ENCODE measurements at places on chromosomes 2 and 18.

GRCh38 chr2:48205137-48205798 is 299.0 kb upstream of the FBXO11 start:
- no peak for DNase-seq

GRCh38 chr2:142815375-142815774 is 62.1 kb upstream of the KYNU start:
- DNase-seq = no peak

GRCh38 chr2:83661711-83662110 is 797.4 kb downstream of the SUCLG1 start:
- DNase-seq = no peak

DNA sequence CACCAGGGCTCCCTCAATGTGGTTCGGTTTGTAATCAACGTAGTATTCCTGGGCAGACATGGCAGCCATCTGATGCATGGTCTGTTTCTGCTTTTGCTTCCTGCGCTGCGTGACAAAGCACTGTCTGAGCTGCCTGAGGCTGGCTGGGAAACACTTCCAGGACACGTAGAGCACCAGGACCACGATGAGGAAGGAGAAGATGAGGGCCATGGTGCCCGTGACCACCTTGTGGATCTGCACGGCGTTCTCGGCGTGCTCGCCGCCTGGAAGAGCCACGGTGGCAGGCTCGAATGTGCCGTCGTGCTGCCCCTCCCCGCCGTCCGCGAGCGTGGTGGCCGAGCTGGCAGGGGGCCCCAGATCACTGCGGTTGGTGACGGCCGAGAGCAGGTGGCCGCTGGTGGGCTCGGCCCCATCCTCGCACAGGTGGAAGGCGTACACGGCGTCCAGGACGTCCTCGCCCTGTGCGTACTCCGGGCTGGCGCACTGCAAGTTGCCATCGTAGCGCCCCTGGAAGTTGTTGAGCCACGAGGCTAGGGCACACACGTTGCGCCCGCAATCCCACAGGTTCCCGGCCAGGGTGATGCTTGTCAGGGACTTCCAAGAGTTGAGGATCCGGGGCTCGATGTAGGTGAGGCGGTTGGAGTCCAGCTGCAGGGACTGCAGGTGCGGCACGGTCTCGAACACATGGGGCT is 2.1 kb downstream of the LRRTM1 start:
- no peak for DNase-seq

- DNase-seq = no peak
Measured at GRCh38 chr2:40564184-40564583, 112.3 kb upstream of the SLC8A1 start.

- no peak for DNase-seq
Measured at GRCh38 chr2:147086715-147087114, 758.1 kb upstream of the ACVR2A start.

- no peak for DNase-seq
Measured at GRCh38 chr18:40860189-40860588, 1094.8 kb upstream of the PIK3C3 start.

DNA sequence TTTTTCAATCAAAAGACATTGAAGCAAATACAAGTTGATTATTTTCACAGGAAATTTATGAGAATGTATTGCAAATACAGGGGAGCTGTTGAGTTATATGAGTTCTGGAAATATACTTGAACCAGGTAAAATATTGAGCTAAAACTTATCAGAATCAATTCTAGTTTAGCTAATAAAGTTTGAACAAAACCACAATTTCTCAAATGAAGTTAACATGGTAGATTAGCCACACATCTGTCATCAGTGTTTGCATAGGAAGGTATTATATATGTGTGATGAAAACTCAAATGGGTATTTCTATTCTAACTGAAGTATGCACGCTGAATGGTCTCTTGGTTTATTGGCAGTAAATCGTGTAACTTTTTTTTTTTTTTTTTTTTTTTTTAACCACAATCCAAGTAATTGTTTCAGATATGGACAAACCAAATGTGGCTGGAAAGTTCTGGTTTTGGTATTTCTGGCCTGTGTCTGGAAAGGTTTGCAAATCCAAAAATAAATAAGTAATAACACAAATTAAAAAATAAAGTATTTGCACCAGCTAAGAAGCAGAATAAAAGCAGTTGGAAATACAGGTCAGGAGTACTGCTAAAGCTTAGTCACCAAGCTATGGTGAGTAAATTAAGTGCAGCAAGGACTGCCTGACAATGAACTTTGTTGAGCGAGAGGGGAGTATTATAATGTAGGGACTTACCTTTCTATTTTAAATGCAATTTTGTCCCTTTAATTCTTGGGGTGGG is 479.1 kb upstream of the FANCL start:
- no peak for DNase-seq

DNA sequence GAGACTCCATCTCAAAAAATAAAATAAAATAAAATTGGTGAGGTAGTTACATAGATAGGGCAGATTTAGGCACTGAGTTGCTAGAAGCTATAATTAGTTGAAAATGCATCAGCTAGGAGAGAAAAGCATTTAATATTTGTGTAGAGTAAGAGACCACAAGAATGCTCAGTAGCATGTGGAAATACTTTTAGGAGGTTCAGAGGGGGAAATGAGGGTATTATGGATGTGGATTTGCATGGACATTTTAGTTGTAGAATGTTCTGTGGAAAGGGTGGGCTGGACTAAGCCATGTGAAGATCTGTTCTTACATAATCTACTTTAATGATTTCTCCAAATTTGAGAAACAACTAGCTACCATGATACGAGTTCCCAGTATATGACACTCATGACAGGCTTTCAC is 95.5 kb downstream of the ATP9B start:
- DNase-seq = no peak

DNA sequence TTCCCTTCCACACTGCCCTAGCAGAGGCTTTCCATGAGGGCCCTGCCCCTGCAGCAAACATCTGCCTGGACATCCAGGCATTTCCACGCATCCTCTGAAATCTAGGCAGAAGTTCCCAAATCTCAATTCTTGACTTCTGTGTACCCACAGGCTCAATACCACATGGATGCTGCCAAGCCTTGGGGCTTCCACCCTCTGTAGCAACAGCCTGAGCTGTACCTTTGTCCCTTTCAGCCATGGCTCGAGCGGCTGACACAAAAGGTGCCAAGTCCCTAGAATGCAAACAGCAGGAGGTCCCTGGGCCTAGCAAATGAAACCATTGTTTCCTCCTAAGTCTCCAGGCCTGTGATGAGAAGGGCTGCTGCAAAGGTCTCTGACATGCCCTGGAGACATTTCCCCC is 744.5 kb upstream of the LINC00305 start:
- no peak for DNase-seq

DNA sequence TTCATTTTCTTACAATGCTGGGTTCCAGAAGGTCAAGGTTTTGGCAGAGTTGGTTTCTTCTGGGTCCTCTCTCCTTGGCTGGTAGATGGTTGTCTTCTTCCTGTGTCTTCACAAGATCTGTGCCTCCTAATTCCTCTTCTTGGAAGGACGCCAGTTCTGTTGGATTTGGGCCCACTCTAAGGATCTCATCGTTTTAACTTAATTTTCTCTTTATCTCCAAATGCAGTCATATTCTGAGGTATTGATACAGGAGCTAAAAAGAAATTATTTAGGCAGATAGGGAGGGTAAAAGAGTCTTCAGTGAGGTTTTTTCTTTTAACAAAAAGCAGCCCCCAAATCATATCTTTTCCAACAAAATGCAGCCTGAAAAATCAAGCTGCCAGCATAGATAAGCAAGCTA is 998.4 kb downstream of the SOCS6 start:
- DNase-seq = no peak

DNA sequence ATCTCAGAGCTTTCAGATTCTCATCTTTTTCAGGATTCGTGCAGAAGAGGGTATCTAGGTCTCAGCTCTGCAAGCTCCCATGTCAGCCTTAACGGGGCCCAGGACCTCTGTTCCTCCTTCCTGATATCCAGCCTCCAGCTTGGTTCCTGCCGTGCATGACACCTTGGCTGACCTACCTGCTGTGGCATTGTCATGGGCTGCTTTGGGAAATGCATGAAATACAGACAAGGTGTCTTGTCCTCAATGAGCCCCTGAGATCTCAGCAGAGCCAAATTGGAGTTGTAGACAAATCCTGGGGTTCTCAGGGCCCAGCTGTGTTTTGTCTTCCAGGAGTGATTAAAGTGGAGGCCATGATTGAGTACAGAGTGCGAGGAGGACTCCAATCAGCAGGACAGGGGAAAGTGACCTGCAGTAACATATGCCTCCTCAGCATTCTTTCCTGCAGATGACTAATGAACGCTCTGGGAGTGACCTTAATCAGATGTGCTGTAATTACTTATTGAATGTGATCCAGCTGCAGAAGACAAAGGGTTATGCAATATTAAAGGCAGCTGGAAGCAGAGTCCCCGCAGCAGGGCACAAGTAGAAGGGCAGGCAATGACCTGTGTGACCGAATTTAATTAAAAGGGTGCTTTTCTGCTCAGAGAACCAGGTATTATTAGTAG is 141.1 kb downstream of the CCBE1 start:
- DNase-seq = no peak

GRCh38 chr2:230734247-230735175 is 21.9 kb downstream of the CAB39 start:
- DNase-seq = no peak

GRCh38 chr2:240127911-240128607 is 8.0 kb downstream of the COPS9 start:
- no peak for DNase-seq

- no peak for DNase-seq
Measured at GRCh38 chr2:48508461-48509124, 21.4 kb upstream of the STON1 start.

- DNase-seq = no peak
Measured at GRCh38 chr2:177478029-177478428, 85.5 kb downstream of the AGPS start.

- DNase-seq = no peak
Measured at GRCh38 chr2:8152392-8153257, 529.2 kb upstream of the ID2 start.

- DNase-seq = no peak
Measured at GRCh38 chr2:61737841-61738240, 116.0 kb downstream of the FAM161A start.

- no peak for DNase-seq
Measured at GRCh38 chr2:203225423-203226039, 13.3 kb upstream of the CYP20A1 start.

DNA sequence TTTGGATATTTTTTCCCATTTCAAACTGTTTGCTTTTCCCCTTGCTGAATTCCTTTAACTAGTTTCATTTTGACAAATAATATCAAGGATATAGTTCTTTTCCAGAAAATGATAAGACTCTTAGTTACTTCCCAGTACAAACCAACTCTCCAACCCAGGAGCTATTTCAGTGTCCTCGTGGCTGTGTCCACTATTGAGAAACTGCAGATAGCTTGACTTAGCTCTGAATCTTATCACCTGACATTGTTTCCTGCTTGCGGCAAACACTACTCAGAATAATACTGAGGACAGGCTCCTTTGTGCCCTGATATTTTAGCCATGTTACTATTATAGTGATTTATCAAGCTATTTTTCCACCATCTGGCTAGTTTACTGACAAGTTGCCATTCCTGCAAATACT is 74.6 kb downstream of the KLF7 start:
- DNase-seq = no peak

- DNase-seq = no peak
Measured at GRCh38 chr2:201360256-201360655, 3.1 kb upstream of the FLACC1 start.

GRCh38 chr2:154439156-154439555 is 259.3 kb upstream of the KCNJ3 start:
- no peak for DNase-seq

DNA sequence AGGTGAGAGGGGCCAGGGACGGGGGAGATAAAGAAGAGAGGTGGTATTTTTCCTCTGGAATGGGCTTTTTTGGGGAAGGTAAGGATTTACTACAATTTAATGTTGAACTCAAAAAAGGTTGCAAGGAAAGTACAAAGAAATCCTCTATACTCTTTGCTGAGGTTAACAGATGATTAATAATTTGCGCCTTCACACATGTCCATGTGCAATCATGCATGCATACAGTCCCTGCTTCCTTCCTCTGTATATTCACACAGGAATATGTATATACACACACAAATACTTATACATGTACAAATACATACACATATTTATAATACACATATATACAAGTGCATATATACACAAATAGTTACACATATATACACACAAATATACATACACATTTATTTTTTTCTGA is 193.4 kb downstream of the NBAS start:
- no peak for DNase-seq

GRCh38 chr2:95022309-95023221 is 2.9 kb upstream of the MAL start:
- peak; percentile 59 for DNase-seq

DNA sequence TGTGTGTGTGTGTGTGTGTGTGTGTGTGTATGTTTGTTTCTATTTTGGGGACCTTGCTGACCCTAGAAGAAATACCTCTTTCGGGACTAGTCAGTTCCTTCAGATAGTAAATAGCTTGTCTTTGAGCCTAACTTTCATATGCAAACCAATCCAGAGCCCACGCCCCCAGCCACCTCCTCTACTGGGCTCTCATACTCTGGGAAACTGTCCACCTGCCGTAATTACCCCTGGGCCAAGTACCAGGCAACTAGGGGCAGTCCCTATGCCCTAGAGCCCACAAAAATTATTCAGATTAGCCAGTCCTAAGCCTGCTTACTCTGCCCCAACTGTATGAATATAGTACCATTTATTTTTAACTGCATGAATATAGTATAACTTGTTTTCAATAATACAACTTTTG is 970.4 kb downstream of the EPHA4 start:
- no peak for DNase-seq

DNA sequence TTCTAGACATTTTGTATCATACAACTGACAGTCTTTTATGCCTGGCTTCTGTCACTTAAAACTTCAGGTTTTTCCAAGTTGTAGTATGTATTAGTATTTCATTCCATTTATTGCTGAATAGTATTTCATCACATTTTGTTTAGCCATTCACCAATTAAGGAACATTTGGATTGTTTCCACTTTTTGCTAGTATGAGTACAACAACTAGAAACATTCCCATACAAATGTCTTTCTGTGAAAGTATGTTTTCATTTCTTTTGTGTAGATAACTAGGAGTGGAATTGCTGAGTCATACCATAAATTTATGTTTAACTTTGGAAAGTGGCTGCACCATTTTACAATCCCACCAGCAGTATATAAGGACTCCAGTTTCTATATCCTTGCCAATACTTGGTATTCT is 135.9 kb downstream of the ATAD2B start:
- no peak for DNase-seq

- DNase-seq = no peak
Measured at GRCh38 chr18:2172881-2173280, 398.4 kb downstream of the METTL4 start.

DNA sequence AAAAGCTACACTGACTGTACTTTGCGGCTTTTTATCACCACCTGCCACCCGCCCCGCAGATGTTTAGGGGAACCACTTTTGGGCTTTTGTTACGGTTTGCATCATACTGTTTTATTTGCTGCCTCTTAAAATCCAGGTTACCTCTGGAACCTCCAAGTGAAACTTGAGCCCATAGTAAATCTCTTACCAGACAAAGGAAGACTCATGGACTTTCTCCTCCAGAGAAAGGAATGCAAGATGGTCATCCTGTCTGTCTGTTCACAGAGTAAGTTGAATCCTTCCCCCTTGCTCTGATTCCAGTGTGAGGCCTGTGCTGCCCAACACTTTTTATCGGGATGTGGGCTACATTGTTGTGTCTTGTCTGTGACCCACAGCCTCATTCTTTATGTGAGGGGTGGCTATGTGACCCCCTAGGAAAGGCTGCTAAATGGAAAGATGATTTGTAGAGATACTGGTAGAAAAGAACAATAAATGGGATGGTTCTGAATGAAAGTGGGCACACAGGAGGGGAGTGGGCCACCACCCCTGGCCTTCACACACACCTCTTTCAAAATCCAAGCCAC is 23.3 kb downstream of the RMC1 start:
- no peak for DNase-seq

Measured in NCI-H2171 (cell line).